ENCODE measurements at places on chromosomes 16 and 17.

DNA sequence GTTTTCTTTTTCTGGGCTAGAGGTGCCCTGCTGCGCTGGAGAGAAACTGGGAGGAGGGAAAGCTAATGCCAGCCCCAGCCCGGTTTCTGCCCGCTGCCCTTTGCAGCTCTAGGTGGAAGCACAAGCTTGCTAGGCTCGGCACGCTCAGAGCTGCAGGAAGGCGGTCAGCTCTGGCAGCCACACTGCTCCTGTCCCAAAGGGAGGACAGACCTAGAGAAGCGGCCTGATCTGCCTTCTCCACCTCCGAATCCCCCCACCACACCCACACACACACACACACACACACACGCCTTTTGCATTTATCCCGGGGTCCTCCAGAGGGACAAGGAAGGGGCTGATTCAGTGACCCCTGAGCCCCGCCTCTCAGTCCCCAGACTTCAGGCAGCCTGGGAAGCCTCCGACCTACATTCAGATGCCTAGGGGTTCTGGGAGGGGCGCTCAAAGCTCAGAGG is 418.1 kb downstream of the SOX9 start:
- no peak for DNase-seq

DNA sequence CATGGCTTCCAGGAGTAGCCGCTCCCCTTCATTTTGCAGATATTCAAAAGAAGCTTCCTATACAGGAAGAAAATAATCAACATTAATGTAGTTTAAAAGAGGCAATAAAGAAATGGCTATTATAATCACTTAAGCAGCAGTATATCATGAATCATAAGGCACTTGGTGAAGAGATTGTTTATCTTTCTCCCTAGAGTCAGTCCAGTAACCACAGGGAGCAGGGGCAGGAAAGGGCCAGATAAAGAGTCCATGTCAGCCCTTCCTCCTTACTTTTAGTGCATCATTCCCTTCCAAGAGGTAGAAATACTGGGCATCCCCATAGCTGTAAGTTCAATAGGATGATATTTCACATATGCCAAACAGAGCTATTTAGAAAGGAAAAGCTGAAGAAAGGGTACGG is 184.6 kb upstream of the C17orf78 start:
- DNase-seq = no peak

DNA sequence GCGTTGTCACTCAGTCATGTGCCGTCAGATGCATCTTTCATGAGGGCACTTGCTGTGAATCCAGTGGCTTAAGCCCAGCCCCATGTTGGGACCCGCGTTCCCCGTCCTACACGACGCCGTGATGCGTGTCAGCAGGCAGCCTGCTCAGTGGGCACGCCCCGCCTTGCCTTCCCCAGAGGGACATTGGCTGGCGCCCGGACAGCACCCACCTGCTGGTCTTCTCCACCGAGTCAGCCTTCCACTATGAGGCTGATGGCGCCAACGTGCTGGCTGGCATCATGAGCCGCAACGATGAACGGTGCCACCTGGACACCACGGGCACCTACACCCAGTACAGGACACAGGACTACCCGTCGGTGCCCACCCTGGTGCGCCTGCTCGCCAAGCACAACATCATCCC is 8.8 kb downstream of the ITGB4 start:
- no peak for DNase-seq

- no peak for DNase-seq
Measured at GRCh38 chr17:81332914-81333528, 37.9 kb upstream of the SLC38A10 start.

DNA sequence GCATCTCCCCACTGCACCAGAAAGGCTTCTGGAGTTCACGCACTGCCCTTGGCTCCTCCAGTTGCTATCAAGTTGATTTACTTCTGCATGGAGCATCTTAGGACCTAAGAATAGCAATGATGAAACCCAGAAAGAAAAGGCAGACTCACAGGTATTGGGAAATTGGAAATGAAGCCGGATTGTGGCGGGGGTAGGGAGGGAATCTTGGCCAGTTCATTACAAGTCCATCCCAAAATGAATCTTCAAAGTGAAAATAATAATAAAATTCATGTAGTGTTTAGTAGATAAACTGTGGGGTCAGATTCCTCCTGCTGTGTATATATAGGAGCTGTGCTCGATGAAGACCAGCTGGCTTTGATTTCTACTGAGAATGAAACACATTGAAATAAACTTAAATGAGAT is 33.7 kb downstream of the TEKT3 start:
- no peak for DNase-seq
